ENCODE measurements at places on chromosomes 13 and 19.

DNA sequence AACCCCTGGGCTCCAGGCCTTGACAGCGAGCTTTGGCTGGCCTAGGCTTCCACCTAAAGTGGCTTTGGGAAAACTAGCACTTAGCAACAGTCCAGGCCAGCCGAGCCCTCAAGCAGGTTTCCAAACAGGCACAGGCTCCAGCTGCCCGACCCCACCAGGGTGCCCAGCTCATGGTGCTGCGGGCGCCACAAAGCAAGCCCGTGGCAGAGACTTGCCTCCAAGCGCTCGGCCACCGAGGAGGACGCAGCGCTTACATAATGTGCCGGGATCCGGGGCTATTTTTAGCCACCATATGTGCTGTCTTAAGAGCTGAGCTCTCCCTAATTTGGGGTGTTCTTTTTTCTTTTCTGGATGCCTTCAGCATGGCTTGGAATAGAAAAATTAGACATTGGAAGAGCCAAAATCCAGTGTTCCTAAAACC lies 56.1 kb upstream of the F7 start:
- DNase-seq: no peak

- no peak for DNase-seq
These were observed 256.0 kb downstream of the UQCRFS1 start for GRCh38 chr19:28956961-28957360.

DNA sequence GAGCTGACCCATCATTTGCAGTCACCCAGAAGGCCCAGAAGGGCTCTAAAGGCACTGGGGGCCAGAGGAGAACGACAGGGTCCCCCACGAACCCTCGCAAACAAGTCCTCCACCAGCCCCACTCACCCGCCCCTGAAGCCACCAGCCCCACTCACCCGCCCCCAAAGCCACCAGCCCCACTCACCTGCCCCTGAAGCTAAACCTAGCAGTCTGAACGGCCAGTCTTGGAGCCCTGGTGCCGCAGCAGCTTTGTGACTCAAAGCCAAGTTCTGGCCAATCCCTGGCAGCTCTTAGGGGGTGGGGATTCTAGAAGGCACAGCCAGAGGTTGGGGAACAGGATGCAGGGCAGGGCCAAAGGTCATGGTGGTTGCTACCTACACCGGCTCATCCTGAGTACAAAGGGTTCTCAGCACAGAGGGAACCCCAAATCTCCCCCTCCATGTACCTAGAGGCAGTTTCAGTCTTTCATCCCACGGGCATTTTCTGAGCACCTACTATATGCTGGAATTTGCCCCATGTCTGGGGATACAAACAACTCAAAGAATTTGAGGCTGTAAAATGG lies at the start of gene IQCN:
Gene IQCN (minus strand): TSS at position 234 of the 562 bp plus-strand sequence. CDS start 4,974 bp downstream, outside the sequence.
- DNase-seq: peak; percentile 72

DNA sequence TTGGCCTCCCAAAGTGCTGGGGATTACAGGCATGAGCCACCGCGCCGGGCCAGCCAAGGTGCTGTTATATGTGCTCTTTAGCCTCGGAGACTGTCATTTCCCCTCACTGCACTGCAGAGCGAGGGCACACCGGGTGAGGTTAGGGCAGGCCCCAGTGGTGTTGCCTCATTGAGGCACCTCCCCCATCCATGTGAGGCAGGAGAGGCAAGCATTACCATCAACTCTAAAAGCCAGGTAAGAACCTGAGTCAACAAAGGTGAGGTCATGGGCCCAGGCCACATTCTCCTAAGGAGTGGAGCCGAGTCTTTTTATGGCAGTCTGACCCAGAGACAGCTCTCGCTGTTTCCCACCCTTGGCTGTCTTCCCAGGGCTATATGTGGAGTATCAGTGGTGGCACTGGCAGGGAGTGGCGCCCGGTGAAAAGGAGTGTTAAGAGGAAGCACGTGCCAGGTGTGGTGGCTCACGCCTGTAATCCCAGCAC lies 10.9 kb downstream of the B3GNT8 start:
- DNase-seq: no peak

GRCh38 chr19:47032171-47032811 lies 12.7 kb downstream of the NPAS1 start:
- peak; percentile 73 for DNase-seq

GRCh38 chr19:14265290-14266036 lies 59.5 kb upstream of the ADGRL1 start:
- DNase-seq: no peak

GRCh38 chr19:16191216-16191908 lies 6.2 kb downstream of the FAM32A start:
- no peak for DNase-seq

- DNase-seq: peak; percentile 92
These were observed 2.4 kb upstream of the ARGLU1 start for GRCh38 chr13:106570299-106570852.

DNA sequence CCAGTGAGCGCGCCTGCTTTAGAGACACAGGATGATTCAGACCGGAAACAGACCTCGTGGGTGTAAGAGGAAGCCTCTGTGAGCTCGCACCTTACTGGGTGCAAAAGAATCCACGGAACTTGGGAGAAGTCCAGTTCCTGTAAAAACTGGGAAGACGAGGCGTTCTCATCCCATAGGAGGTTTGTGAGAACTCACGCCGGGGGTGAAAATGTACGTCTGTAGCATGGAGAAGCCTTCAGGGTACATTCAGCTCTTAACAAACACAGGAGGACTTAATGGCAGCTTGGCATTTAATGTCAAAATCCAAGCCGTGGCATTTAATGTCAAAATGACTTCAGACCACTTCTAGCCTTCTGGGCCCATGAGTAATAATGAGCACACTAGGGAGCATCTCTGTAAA lies 17.4 kb upstream of the OR7D2 start:
- no peak for DNase-seq

GRCh38 chr13:50511877-50512341 lies 331.6 kb downstream of the DLEU7 start:
- peak; percentile 32 for DNase-seq

- DNase-seq: no peak
These were observed 34.3 kb upstream of the TNFSF11 start for GRCh38 chr13:42539670-42540069.

DNA sequence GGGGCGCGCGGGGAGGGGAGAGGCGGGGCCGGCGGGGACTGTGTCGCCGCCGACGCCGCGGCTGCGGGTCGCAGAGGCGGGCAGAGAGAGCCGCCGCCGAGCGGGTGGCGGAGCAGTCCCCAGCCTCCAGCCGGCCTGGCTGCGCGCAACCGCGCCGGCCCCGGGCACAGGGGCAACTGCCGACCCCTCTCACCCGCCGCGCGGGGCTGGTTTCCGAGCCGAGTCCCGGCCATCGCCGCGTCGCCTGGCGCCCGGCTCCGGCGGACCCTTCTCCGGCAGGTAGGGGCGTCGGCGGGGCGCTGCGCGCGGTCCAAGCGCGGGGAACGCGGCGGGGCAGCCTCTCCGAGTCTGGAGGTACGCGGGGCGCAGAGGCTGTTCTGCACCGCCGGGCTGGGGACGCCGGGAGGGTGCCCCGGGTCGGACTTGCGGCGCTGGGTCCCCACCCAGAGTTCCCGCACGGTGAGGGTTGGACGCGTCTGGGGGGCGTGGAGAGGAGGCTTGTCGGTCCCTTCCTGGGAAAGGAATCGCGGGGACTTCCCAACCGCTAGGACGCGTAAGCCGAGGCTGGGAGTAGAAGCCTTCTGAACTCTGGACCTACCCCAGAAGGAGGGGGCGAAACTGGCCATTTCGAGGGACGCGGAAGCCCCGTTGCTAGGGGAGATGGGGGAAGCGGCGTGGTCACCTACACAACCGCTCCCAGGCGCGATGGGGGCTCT lies 133.6 kb upstream of the MYO16 start:
- no peak for DNase-seq

DNA sequence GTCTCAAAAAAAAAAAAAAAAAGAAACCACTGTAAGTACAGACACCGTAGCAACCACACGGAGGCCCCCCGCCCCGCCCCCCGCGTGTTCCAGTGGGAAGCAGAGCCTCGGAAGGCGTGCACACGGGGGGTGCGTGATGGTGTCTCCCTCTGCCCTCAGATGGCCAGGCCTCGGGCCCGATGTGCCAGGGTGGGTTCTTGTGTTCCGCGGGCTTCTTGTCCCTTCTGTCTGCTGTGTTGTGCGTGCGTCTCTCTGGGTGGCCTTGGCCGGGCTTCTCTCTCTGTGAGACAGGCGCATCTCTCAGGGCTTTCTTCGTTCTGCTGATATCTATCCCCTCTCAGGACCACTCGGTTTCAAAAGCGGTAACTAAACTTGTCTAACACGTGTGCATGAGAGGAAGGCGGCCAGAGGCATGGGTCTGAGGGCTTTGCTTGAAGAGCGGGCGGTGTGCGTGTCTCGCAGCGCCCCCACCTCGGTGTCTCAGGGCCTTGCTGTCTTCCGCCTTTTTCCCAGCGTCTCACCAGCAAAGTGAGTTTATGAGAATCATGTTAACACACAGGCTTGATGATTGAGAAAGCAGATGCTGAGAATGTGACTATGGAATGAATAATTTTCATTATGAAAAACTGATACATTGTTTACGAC lies 12.6 kb downstream of the ATP11A start:
- DNase-seq: no peak

DNA sequence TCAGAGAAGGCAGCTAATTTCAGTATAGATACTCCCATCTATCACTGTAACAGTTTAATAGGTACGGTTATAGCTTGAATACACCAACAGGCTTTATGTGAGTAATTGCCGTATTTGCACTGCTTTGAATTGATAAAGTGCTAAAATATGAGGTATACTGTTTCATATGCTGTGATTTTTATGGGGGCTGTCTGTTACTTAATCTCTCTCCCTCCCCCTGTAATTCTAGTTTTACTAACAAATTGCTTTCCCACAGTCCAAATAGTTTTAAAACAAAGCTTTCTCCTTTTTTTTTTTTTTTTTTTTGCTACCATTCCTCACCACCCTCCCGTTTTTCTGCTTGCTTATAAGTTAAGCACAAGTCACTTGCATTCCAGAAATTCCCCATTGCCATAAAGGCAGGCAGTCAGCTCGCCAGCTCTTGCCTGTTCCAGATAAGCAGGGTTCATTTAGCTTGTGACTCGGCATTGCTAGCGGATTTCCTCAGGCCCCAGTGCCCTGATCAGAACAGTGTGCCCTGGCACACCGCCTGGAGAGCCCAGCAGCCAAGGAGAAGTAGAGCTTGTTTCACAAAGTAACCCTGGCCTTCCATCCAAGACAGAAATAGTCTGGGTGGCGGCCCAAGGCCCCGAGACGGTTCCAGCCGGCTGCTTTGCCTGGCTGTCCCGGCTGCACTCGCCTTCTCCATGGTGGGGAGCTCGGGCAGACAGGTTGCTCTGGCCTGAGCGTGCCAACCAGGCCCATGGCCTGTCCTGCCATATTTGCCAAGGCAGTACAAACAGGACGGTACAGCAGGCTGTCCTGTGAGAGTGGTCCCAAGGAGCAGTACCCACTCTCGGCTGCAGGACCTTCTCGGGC lies 43.5 kb upstream of the NPAS1 start:
- no peak for DNase-seq

DNA sequence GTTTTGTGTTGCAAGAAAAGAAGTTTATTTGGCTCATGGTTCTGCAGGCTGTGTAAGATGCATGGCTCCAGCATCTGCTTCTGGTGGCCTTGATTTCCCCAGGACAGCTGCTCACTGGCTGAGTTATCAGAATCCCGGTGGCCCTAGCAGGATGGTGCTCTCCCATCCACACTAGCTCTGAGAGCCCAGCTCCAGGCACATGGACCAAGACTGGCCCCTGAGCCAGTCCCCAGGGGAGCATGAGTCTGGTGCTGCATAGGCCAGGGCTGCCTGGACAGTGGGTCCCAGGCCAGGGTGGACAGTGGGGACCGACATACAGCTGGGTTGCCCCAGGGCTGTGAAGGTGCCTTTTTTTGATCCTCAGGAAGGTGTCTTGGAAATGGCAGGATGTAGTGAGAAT lies 10.4 kb downstream of the ADGRE2 start:
- DNase-seq: no peak

DNA sequence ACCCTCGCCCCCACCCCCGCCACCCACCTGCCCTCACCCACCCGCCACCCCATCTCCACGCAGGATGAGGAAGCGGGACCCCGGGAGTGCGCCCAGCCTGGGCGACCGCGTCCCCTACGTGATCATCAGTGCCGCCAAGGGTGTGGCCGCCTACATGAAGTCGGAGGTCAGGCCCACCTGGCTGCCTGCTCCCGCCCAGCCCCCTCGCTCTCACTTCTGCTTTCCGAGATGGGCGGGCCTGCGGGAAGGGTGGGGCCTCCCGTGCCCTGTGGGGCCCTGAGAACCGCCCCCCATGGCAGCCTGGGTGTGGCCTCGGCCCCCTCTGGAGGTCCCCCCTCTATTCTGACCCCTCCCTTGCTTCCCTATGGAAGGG lies 3.1 kb upstream of the SPIB start:
- peak; percentile 29 for DNase-seq

DNA sequence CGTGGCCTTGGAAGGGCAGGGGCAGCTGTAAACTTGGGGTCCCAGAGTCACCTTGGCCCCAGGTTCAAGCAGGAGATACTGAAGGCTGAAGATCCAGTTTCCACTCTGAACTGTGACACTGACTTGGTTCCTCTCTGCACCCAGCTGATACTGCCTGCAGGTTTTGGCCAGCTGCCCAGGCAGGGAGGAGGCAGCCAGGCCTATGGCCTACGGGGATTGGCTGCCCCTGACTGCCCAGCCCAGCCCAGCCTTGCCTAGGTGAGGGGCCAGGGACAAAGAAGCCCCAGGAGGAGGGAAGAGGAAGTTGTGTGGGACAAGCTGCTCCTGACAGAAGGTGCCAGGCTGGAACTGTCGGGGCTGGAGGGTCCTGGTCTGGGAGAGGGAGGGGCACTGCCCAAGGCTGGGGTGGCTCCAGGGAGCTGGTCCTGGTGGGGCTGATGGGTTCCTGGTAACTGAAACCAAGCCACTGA lies 51.7 kb upstream of the CYP4F8 start:
- DNase-seq: no peak

All from CD4-positive, alpha-beta T cell treated with Interleukin-17A for 1 hour (primary cell).